Placental pericyte (primary cell): ENCODE measurements at places on chromosomes 12 and 14. TPM values are rescaled to one million over a fixed set of nuclear protein-coding genes. Genes with fewer than 3 reads are reported as not detected.

The BEST3 gene
- 0.22 and 0.43 TPM in 2 replicates for total RNA-seq

The LUM gene
- total RNA-seq: 151 and 1,377 TPM in 2 replicates

The SYNDIG1L gene
- total RNA-seq: not detected in 2 replicates

The KCNK13 gene
- total RNA-seq: under 0.01 TPM in 1 of 2 replicates, not detected in the other

The DNAH10 gene
- 0.14 and 0.88 TPM in 2 replicates for total RNA-seq

The KERA gene
- total RNA-seq: not detected in 2 replicates

The SIRT4 gene
- 0.66 and 0.86 TPM in 2 replicates for total RNA-seq
